ENCODE measurements at places on chromosomes 5 and 9. TPM values are rescaled to one million over a fixed set of nuclear protein-coding genes. Genes with fewer than 3 reads are reported as not detected.

Gene OR1L6
- total RNA-seq: not detected

GRCh38 chr5:127772531-127772930 is 69.3 kb downstream of the CCDC192 start:
- H3K27me3 ChIP-seq: no peaks in the 10 kb centered on the region
- H3K4me1 ChIP-seq: no peaks in the 10 kb centered on the region
- DNase-seq: no peak
- H3K36me3 ChIP-seq: no peaks in the 10 kb centered on the region
- H3K27ac ChIP-seq: no peak overlapping the region

DNA sequence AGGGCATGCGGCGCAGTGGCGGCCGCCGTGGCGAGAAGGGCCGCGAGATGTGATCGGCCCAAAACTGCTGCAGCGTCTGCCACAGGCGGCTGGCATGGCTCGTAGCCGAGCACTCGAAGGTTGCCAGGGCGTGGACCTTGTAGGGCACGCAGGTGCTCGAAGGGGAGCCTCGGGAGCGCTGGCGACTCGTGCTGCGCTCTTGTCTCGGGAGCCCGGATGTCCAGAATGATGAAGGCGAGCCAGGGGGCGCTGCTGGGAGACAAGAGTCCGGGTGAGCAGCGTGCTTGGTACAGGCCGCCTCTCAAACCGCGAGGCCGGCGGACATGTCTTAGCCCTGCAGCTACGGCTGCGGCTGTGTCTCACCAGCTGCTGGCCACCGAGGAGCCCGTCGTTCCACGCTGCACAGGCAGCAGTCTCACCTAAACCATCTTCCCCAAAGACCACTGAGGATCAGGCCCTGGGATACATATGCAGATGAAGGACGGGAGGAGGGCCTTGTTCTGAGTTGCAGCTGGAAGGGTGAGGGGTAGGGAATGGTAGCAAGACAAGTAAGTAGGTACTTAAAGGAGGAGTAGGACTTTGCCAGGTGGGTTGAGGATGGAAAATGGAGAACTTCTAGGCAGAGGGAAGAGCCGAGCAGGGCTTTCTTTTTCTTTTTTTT is 1.7 kb downstream of the CBY3 start:
- H3K27me3 ChIP-seq: no peaks in the 10 kb centered on the region
- no peak for DNase-seq
- H3K36me3 ChIP-seq: no peaks in the 10 kb centered on the region
- no peak overlapping the region for H3K4me3 ChIP-seq
- H3K4me1 ChIP-seq: peaks cover 70% of the 10 kb centered on the region

Gene VLDLR
- 3.4 TPM for total RNA-seq

Gene PCDHGA11
- total RNA-seq: not detected

DNA sequence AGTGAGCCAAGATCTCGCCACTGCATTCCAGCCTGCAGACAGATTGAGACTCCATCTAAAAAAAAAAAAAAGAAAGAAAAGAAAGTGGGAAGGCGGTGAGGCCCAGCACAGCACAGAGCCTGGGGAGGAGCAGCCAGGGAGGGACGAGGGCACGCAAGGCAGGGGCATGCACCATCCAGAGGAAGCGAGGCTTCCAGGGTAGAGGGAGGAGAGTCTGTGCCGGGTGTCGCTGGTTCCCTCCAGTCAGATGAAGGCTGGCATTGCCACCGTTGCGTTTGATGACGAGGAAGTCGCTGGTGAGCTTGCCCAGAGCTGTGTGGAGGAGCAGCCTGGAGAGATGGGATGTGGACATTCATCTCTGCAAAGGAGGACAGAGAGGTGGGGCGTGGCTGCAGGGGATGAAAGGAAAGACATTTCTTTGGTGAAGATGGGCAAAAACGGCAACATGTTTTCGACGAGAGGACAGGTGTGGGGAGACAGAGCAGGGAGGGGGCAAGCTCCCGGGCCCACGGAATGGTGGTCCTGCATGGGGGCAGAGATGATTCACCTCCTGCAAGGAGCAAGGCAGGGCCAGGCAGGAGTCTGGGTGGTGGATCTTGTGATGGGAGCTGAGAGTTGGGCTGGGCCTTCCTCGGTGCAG is 18.6 kb upstream of the OLFM1 start:
- no peak for DNase-seq
- H3K27me3 ChIP-seq: peaks cover 47% of the 10 kb centered on the region
- H3K4me1 ChIP-seq: no peaks in the 10 kb centered on the region
- no peak overlapping the region for H3K27ac ChIP-seq
- H3K4me3 ChIP-seq: no peak overlapping the region
- no peaks in the 10 kb centered on the region for H3K36me3 ChIP-seq

- no peaks in the 10 kb centered on the region for H3K36me3 ChIP-seq
- no peaks in the 10 kb centered on the region for H3K4me1 ChIP-seq
- H3K27ac ChIP-seq: no peak overlapping the region
- H3K4me3 ChIP-seq: no peak overlapping the region
- DNase-seq: no peak
Measured at GRCh38 chr5:6548756-6549285, 84.0 kb downstream of the NSUN2 start.

DNA sequence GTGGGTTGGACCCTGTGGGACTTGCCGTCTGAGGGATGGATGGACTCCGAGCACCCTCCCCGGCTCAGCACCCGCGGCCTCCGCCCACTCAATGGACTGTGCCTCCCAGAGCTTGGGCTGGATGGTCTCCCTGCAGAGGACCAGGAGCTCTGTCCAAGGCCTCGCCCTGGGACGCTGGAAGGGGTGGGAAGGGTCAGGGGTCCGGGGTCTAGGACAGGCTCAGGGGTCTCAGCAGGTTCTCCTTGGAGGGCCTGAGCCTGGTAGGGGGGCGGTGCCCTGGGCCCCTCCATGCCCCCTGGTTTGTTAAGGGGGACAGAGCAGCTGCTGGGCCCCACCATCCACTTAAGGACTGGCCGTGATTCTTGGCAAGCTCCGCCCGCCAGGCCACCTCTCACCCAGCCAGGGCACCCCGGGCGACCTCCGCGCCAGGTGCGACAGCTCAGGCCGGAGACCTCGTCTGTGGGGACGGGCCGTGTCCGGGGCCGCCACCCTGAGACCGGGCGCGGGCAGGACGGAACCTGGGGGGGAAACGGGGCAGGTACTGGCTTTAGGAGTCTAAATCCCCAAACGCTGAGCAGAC is 29.2 kb downstream of the EXOC3 start:
- H3K27ac ChIP-seq: peak overlapping the region; percentile 72
- no peak for DNase-seq
- H3K4me3 ChIP-seq: peak overlapping the region; percentile 52
- H3K36me3 ChIP-seq: no peaks in the 10 kb centered on the region
- H3K27me3 ChIP-seq: peaks cover 5% of the 10 kb centered on the region
- H3K4me1 ChIP-seq: peaks cover 32% of the 10 kb centered on the region

Gene F12
- total RNA-seq: 3.0 TPM

- no peak overlapping the region for H3K27ac ChIP-seq
- no peak overlapping the region for H3K4me3 ChIP-seq
- H3K36me3 ChIP-seq: peaks cover 33% of the 10 kb centered on the region
- no peaks in the 10 kb centered on the region for H3K4me1 ChIP-seq
- no peak for DNase-seq
Measured at GRCh38 chr9:128992995-128993394, 35.1 kb downstream of the SH3GLB2 start.

DNA sequence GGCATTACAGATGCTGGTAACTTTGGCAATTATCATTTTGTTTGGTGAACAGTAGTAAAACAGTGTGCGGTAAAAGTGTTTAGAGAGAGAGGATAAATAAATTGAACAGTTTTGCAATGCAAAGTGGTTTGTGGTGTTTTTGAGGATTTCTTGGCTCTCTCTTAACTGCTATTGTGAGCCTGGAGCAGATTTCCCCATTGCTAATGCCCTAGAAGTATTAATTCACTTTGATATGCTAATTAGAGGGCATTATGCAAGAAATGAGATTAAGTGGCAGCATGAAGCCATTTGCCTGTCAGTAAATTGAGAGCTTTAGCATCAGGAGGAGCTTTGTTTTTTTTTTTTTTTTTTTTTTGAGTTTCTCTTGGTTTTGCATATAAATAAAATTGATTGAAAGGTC is 8.2 kb downstream of the PBX3 start:
- no peaks in the 10 kb centered on the region for H3K36me3 ChIP-seq
- no peak overlapping the region for H3K4me3 ChIP-seq
- H3K4me1 ChIP-seq: peaks cover 49% of the 10 kb centered on the region
- DNase-seq: no peak

Gene CAVIN4
- 1.00 TPM for total RNA-seq

GRCh38 chr5:8784692-8785091 is 761.2 kb downstream of the SEMA5A start:
- H3K36me3 ChIP-seq: no peaks in the 10 kb centered on the region
- no peak overlapping the region for H3K4me3 ChIP-seq
- H3K27ac ChIP-seq: no peak overlapping the region
- H3K27me3 ChIP-seq: no peaks in the 10 kb centered on the region

GRCh38 chr9:133144904-133145851 is 18.5 kb downstream of the GBGT1 start:
- H3K36me3 ChIP-seq: no peaks in the 10 kb centered on the region
- no peaks in the 10 kb centered on the region for H3K27me3 ChIP-seq
- H3K27ac ChIP-seq: no peak overlapping the region

DNA sequence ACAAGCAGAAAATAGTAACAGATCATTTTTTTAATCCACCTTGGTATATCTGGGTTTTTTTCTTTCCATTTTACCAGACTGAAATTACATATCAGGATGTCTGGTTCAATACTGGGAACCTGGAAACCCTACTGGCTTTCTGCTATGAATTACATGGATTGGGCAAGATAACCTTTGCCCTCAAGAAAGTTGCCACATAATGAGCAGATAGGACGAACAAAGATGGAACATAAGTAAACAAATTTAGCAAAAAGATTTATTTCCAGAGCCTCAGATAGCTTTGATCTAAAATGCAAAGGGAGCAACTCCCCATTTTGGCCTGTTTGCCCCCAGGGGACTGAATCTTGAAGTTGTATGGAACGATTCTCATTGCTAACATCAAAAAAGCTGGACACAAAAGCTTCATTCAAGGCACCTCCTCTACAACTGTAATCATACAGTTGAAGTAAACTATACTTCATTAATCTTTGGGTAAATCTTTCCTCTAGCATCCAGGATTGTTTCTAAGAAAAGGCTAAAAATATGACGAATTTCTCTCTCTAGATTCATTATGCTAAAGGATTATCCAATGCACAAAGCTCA is 131.6 kb upstream of the PTGER4 start:
- no peaks in the 10 kb centered on the region for H3K27me3 ChIP-seq
- no peak overlapping the region for H3K27ac ChIP-seq
- no peak overlapping the region for H3K4me3 ChIP-seq
- peaks cover 21% of the 10 kb centered on the region for H3K4me1 ChIP-seq
- no peaks in the 10 kb centered on the region for H3K36me3 ChIP-seq
- peak; percentile 55 for DNase-seq

DNA sequence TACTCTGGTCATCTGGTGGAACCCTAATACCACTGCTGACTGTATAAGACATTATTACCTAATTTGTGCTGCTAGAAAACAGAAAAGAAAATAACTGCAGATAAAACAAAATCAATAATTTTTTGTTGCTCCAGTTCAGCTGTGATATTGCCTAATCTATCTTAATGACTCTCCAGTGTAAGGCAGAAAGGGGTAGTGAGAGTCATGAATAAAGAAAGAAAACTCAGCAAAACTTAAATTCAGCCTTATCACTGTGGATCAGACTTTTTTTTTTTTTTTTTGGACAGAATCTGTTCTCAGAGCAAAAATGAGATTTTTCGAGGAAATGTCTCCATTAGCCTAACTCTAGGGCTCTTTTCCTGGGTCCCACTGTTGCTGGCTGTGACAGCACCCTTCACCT is 1.1 kb upstream of the DOCK2 start:
- H3K4me1 ChIP-seq: no peaks in the 10 kb centered on the region
- H3K36me3 ChIP-seq: no peaks in the 10 kb centered on the region
- H3K27me3 ChIP-seq: no peaks in the 10 kb centered on the region
- H3K4me3 ChIP-seq: no peak overlapping the region
- no peak overlapping the region for H3K27ac ChIP-seq
- DNase-seq: no peak

Measured in HepG2 (cell line).